Activated T-cell treated with anti-CD3 and anti-CD28 coated beads, Interleukin-2, amount 50 U/mL, for 48 hours (primary cell): ENCODE measurements at places on chromosomes 11 and 22.

DNA sequence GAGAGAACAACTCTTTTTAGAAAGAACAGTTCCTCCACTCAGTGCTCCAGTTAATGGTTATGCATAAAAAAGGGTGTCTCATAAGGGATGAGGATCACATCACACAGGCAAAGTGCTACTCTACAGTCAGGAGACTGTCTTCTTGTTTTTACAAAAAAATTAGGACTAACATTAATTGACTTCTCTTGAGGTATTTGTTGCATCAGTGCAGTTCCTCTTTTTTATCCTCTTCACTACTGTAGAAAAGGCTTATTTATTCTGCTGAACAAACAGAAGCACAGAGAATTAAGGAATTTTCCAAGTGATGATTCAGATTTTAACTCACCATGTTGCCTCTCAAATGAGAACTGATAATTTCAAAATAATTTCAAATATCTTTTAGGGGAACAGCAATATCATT, 1.9 kb downstream of the MMP8 start:
- no peak for DNase-seq

DNA sequence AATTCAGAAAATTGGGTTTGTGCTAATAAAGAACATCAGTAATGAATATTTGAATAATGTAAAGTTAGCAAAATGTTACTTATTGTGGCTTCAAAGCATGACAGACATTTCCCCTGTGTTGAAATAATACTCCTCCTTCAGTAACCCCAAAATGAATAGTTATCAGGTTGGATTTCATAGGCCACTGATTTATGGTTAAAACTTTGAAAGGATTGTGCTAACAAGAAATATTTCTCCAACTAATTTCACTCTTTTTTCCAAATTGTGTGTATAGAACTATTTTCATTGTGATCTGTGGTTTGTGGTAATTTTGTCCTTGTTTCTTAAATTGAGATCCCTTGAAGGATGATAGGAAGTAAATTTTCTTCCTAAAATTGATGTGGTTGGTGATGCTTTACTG, 7.9 kb downstream of the DDX10 start:
- DNase-seq: no peak

- peak; percentile 49 for DNase-seq
Observed at GRCh38 chr11:68825571-68825970, 16.1 kb downstream of the CPT1A start.

DNA sequence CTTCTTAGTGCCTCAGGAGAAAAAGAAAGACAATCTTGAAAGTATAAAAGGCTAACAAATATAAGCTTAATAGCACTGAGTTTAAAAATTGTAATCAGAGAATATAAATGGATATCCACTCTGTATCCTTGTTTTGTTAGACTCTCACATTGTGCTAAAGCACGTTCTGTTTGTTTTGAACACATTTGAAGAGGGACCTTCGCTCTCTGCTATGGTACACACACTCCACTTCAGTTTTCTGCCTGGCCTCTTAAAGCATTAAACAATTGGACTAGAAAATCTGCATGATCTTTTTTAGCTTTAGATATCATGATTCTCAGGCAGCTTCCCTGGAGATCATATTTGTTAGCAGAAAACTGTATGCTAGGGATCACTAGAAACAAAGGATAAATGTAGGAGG, 40.3 kb upstream of the PGR start:
- DNase-seq: no peak

DNA sequence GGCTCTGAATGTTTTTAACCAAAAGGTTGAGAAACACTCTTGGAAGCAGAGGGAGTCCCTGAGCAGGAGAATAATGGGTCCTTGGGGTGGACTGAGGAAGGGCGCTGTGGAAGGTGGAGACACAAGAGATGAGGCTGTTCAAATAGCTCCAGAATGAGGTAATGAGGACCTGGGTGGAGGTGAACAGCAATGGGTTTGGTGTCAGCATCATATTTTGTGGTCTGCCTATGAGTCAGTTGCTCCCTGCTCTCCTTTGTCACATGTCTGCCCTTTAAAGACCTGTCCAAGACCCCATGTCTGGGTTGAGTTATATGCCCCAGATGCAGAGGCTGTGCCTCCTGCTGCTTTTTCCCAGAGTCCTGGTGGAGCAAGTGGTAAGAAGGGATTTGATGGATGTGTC, 113.6 kb downstream of the BARX2 start:
- no peak for DNase-seq

DNA sequence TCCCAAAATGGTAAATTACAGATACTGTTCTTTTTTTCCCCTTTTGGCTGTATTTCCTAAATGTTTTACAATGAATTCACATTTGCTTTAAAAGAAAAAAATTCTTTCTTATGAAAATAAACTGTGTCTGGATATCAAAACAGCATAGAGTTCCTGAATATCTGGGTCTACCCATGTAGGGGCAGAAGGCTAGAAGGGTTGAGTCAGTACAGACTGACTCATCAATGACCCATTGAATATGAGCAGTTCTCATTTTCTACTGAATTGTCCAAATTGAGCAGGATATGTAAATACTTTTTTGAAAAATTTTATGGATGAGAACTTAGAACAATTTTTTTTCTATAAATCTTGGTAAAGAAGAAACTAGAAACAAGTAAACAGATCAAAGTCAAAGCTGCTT, 16.3 kb upstream of the C11orf87 start:
- DNase-seq: no peak

DNA sequence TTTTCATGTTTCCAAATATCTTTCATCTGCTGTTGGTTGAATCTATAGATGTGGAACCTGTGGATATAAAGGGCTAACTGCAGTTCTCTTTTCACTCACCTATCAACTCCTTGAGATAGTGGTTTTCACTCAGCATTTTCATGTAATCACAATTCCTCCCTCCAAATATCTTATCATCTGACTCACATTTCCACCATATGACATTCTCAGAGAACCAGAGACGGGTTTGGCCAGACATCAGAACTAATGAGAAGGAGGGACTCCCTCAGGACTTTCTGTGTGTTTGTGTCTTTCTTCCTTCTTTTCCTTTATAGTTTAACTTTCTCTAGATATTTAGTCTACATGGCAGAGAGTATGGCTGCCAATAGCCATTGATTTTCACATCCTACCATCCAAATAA, 134.8 kb upstream of the DDI1 start:
- DNase-seq: no peak

GRCh38 chr11:44229624-44230023, 80.3 kb downstream of the ALX4 start:
- DNase-seq: no peak

- no peak for DNase-seq
Observed at GRCh38 chr11:46857666-46858065, 11.6 kb upstream of the CKAP5 start.

- no peak for DNase-seq
Observed at GRCh38 chr11:121909596-121909995, 206.4 kb downstream of the BLID start.

DNA sequence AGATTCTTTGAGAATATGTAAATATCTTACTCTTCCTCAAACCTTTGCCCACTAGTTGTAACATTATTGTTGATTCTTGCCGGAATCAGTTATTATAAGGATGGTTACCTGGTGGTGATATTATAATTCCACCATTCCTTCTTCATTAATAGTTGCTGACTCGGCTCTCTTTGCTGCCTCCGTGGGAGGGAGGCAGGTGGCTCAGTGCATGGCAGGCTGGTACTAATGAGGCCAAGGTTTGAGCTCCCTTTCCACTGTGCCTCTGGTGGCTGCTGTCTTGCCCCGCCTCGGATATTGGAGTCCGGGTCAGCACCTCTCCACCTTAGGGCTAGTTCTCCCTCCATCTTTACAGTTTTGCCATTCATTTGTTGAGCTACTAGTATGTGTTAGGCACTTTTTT, 12.7 kb downstream of the CD6 start:
- DNase-seq: peak; percentile 53

- no peak for DNase-seq
Observed at GRCh38 chr11:1157341-1157644, 460 bp upstream of the MUC5AC start.

GRCh38 chr11:97833412-97833811, 1187.3 kb upstream of the CNTN5 start:
- DNase-seq: no peak

DNA sequence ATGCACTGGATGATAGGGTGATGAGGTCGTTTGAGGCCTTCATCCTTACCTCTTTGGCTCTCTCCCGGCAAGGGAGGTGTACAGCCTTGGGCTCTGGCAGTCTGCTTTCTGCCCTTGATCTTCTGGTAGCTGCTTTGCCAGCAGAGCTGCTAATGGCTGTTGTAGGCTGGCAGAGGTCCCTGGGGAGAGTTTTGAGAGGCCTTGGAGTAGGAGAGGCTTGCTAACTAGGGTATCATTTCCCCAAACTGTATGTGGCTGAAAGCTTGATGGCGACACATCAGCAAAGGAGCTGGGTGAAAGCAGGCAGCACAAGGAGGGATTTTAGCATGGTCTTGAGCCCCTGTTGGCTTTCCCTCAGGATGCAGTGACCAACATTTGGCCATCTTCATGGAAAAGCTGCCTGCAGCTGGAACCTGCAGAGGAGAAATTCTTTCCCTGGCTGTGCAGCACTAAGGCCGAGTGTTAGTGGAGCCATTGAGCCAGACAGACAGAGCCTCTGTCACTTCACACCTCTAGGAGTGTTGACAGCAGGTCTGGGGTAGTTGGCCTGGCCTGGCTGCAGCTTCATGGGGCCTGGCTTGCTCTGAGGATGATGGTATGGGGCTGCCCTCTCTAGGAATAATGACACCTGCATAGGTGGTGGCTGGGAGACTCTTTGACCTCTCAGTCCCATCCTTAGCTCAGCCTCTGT, 3.5 kb upstream of the AMPD3 start:
- DNase-seq: no peak

DNA sequence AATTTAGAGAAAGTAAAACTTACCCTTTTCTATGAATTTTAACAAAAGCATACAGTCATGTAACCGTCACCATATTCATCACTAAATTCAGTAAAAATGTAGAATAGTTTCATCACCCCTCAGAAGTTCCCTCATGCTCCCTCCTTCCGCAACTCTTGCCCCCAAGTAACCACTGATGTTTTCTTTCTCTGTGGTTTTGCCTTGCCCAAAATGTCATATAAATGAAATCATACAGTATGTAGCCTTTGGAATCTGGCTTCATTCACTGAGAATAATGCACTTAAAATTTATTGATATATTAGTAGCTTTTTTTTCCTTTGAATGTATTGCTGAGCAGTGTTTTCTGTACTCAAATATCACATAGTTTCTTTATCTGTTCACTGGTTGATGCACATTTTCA, 60.1 kb downstream of the DCUN1D5 start:
- DNase-seq: no peak

DNA sequence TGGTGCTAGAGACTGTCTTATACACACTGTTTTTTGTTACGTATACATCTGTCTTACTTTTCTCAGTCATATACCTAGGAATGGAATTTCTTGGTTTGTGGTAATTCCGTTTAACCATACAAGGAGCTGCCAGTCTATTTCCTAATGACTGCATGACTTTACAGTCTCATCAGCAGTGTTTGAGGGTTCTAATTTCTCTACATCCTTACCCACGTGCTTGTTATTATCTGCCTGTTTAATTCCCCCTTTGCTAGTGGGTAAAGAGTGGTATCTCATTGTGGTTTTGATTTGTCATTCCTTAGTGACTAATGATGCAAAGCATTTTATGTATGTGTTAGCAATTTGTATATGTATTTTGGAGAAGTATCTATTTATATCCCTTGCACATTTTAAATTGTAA, 1008.0 kb downstream of the FAM181B start:
- DNase-seq: no peak

DNA sequence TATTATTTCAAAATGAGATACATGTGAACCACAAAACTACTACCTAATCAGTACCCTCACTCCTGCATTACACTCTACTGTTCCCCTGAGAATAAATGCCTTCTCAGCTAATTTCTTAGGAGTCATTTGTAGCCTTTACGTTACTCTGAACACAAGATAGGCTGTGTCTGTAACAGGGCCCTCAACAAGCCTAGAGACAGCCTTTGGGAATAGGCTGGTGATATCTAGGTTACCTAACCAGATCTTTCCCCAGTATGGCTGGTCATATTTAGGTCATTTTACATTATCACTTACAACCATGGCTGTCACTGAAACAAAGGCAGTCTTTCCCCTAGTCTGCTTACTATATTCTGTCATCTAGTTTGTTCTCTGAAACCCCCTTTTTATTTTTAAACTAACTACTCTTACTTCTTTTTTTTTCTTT, 14.2 kb downstream of the ATM start:
- DNase-seq: no peak

- no peak for DNase-seq
Observed at GRCh38 chr22:45130891-45131290, 32.8 kb upstream of the NUP50 start.

GRCh38 chr11:118240999-118241763, 11.0 kb downstream of the MPZL3 start:
- peak; percentile 74 for DNase-seq

GRCh38 chr11:6746086-6746618, 25.6 kb downstream of the OR2AG2 start:
- DNase-seq: peak; percentile 53

GRCh38 chr11:72136684-72137262, 1.2 kb downstream of the FOLR3 start:
- no peak for DNase-seq

GRCh38 chr22:49454726-49455125, 372.9 kb downstream of the BRD1 start:
- DNase-seq: no peak

DNA sequence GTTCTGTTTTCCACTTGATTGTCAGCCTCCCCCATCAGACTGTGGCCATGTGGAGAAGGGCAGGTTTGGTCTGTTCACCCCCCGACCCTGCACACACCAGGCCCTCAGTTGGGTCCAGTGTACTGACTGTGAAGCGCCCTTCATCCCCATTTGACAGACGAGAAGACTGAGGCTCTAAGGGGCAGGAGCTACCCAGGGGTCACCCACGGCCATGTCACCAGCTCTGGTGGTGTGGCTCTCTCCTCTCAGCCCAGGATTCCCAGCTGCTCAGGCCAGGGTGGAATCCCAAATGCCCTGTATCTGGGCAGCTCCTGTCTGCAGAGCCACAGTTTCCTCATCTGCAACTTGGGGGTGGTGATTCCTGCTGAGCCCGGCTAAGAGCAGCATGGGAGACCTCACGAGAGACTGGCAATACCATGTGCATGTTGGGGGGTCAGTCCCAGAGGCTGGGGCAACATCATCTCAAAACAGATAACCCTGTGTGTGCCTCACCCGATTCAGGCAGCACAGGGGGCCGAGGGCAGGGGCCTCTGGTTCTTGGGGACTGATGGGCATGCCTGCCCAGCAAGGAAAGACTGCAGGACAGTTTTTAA, 46.6 kb downstream of the MN1 start:
- DNase-seq: no peak

DNA sequence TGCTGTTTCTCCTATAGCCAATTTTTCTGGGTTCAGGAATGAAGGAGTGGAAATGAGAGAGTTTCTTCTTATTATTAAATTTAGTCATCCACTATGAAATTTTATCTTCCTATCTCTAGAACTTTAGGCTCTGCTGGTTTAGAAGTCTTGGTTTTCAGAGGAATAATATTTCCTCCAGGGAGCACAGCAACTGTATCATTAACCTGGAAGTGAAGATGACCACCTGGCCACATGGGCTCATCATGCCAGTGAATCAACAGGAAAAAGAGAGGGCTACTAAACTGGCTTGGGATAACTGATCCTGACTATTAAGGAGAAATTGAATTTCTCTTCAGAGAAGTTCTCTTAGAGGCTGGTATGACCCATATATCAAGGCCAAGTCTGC, 44.4 kb downstream of the ADM start:
- no peak for DNase-seq
